ENCODE measurements at places on chromosomes 11 and 22. TPM values are rescaled to one million over a fixed set of nuclear protein-coding genes. Genes with fewer than 3 reads are reported as not detected.
A peak's percentile ranks its signal among the peaks of the same experiment; 100 is the strongest.

The TMEM135 gene
- total RNA-seq: 26.0 TPM

The FOLR1 gene
- total RNA-seq: not detected

DNA sequence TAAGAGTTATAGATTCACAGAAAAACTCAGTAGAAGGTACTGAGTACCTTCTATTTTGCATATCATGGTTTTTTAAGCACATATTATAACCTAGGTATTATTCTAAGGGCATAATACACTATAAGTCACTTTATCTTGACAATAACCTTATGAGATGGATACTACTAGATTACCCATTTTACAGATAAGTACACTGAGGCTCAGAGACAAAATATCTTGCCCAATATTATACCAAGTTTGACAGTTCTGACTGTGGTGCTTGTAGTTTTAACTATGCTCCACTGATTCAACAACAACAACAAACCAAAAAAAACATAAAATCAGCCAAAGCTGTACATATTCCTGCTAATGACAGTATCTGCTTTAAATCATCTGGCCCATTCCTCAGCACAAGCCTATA, 10.5 kb downstream of the OR51M1 start:
- no peak for DNase-seq

The KCTD14 gene
- 0.21 TPM for total RNA-seq

GRCh38 chr11:8732748-8733241, 50.2 kb downstream of the RPL27A start:
- DNase-seq: no peak

DNA sequence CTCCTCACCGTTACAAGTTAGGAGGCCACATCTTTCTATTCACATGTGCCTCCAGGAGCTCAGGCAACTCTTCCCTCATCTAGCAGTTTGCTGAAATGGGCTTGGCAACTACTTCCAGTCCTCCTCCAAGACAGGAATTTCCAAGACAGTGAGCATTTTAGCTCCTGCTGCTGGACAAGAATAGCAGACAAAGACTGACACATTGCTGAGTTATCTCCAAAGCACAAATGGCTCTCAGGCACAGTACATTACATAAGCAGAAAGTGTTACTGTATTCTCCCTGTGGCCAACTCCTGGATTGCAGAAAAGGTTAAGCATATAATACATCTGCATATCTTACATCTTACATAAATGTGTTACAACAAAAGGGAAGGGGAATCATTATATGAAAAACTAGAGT, 83.2 kb upstream of the POU2AF2 start:
- no peak for DNase-seq

DNA sequence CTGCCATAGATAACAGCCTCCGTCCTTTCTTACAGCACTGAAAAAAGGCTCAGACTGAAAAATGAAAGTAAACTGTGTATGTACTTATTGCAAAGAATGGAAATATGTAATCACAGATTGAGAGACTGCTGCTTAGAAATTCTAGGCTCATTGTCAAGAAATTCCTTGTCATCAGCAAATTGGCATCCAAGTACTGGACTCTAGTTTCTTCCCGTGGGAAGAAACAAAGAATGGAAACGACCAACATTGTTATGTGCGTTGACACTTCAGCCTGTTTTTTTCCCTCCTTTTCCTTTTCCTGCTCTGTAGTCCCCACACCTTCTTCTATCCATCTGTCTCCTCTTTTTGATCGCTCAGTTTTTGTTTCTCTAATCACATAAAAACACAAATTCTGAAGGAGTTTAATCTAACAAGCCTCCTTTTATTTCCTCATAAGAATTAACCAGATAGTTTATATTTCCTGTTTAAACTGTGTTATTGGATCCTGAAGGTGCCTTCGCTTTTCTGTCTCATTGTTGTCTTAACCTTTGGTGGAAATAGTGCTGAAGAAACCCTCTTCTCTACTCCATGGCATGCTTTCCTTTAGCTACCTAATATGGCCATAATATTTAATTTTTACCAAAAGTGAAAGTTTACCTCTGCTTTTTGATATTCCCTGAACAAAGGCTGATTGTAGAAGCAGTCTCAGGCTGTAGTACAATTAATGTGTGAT, 20.0 kb upstream of the CASP12 start:
- DNase-seq: no peak

The CPT1A gene
- total RNA-seq: 25.4 TPM

DNA sequence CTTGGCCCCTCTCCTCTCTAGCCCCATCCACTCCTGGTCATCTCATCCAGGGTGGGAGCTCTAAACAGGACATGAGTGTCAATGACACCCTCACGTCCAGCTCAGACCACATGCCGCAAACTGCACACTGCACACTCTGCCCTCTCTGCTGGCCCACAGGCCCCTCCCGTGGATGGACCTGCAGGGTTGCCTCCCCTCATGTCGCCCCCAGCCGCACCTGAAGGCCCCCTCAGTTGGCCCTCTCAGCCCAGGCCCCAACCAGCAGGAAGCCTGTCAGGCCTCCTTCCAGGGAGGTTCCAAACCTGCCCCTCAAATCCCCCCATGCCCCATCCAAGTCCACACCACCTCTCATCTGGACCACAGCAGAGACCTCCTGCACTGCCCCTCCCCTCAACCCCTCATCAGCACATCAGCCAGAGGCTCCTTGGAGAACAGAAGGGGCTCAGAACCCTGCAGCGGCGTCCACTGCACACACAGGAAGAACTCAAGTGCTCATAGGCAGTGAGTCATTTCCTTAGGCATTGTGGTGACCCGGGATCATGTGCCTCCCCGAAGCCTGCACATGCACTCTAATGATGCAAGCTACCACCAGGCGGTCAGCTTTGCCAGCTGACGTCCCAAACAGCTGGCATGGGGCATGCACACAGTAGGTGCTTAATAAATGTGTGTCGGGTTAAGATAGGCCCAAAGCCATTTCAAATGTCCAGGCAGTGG, 12.9 kb upstream of the CDKN1C start:
- peak; percentile 77 for DNase-seq
